ENCODE measurements at places on chromosomes 12 and 14.
A peak's percentile ranks its signal among the peaks of the same experiment; 100 is the strongest.

- no peak for DNase-seq
Observed at GRCh38 chr12:100403446-100403845, 46.6 kb downstream of the SLC17A8 start.

GRCh38 chr12:128476266-128476665 lies 209.3 kb downstream of the TMEM132C start:
- DNase-seq = no peak

GRCh38 chr12:42704810-42705401 lies 115.4 kb upstream of the PRICKLE1 start:
- DNase-seq = no peak

GRCh38 chr12:130747867-130748740 lies 32.0 kb upstream of the RIMBP2 start:
- DNase-seq = peak; percentile 81

DNA sequence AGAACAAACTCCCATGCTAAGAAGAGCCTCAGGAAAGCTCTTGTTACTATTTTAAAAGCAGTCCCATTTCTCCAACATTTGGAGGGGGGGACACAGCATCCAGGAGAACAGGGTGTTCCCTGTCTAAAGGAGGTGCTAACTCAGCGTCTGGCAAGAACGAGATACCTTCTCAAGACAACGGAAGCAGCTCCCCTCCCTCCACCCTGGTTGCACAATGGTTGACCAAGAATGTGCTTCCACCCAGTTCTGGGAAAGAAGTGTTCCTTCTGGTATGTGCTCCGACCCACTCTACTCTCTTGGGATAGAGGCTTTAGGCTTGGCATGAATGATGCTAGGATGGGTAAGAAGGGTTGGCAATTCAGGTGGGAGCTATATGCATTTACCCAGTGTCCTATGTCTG lies 1.5 kb upstream of the KRT6A start:
- DNase-seq = no peak

DNA sequence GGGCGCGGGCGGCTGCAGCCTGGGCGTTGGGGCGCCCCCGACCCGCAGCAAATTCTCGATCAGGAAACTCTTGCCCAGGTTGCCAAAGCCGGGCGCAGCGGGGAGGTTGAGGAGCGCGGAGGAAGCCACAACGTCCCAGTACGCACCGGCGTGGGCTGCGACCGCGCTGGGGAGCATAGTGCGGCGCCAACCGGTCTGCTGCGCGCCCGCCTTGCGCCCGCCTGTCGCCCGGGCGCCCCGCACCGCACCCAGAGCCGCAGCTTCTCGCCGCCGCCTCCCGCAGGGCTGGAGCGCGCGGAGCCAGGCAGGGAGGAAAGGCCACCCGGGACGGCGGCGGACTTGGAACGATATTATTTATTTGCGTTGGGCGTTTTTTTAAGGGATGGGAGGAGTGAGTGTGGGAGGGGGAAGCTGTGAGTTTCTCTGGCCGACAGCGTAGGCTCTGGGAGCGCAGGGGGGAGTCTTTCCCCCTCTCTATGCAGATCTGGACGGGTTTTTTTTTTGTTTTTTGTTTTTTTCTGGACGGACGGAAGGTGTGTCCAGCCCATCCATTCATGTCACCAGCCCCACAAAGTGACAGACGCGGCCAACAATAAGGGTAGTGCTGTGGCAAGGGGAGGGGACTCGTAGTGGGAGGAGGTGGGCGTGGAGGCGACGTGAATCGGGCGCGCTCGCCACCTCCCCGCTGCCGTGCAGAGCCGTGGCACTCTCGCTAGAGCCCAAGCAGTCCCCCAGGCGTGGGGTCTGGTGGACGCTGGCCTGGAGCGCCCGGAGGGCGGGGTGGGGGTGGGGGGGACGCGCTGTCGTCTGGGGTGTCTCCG lies at the start of gene DBX2:
DBX2 (minus strand) TSS at position 349 of the 821 bp plus-strand sequence; CDS start at position 177, 172 bp downstream.
- no peak for DNase-seq

DNA sequence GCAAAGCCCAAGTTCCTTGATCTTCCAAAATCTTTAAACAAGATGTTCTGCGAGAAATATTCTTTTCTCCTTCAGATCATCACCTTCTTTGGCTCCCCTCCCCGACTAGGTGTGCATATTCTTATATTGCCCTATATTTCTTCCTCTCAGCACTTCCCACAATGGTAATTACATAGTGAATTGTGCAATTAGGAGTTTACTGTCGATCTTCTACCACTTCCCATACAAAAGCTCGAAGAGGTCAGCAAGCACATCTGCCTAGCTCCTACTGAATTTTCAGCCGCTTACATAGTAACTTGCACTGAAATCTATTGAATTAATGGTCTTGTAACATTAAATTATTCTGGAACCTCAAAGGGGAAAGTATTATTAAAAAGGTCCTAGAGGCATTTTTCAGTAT lies 16.7 kb downstream of the OSBPL8 start:
- DNase-seq = no peak

DNA sequence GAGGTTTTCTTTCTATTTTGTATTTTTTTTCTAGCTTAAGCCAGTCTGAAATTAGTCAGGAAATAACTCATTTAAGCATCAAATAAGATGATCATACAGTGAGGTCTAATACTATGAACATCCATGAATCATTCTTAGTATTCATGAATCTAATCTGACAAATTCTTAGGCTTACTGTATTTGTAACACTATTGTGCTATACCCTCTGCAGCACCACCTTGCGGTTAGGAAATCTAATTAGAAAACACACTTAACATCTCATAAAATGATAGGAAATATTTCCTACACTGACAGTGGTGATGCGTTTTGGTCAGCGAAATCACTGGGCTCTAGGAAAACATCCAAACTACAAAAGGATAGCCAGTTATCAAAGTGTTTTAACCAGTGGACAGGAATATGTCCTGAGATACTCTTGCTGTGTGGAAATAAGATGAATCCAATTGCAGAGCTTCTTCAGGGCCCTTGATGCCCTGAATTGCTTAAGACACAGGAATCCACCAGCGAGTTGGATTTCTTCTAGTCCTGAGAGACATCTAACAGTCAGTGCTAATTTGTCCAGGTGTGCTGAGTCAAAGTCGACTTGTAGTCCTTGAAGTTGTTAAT lies 109.3 kb upstream of the MYF6 start:
- DNase-seq = no peak

DNA sequence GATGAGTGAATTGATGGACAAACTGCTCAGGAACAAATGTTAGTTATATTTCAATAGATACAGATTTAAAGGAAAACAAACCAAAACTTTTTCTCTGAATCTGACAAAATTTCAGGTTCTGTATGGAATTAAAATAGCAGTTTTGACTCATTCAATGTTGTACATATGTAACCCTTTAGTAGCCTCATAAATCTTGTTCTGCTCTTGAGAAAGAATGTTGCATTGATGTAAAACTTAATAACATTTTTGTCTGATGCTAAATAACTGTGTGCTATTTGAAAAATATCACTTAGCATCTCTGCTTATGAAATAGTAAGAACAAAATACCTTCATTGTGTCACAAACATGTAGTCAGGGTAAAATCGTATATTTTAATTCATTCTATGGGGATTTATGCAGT lies 168.9 kb upstream of the NOVA1 start:
- no peak for DNase-seq

DNA sequence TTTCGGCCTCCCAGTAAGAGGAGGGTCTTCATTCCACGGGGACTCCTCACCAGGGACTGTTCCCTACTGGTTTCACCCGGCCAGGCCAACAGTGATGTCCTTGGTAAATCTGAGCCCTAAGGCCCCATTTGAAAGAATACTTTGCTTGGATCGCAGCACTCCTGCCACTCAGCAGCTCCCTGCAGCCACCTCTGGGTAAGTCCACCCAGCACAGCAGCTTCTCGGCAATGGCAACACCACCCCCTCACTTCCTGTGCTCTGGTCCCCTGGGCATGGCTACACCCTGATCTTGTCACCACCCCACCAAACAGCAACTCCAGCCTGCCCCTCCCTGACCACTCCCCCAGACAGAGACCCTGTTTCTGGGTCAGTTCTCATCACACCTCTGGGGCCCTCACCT lies 100.3 kb downstream of the SETD3 start:
- no peak for DNase-seq

DNA sequence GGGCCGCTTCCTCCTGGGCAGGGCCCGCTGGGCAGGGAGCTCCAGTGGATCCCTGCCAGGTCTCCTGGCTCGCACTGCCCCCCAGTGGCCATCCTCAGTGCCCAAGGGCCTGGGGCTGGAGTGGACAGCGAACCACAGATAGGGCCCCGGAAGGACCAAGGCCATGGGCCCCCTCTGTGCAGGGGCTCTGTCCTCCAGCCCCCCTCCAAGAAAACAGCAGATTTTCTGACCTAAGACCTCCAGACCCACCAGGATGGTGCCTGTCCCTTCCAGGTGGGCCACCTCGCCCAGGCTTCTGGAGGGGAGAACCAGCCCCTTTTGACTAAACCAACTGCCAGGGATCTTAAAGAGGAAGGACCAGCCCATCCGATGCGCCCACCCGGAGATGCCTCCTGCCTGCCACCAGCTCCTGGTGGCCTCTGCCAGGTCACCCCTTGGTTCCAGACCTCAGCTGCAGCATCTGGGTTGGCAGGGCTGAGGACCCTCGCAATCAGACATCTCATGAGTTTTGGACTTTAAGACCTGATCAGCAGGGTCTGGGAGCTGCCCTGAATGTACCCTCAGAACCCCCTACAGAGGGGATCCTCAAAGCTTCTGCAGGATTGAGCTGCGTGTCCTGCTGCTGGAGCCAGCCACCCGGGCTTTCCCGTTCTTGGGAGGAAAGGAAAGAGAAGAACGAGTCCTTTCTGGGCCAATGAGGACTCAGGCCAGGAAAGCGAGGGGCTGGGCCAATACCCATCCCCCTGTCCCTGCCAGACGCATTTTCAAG lies 325.8 kb upstream of the DIO3 start:
- peak; percentile 58 for DNase-seq

GRCh38 chr12:89691659-89692058 lies 17.0 kb downstream of the ATP2B1 start:
- no peak for DNase-seq

- no peak for DNase-seq
Observed at GRCh38 chr12:122669397-122670070, 33.6 kb downstream of the HCAR2 start.

DNA sequence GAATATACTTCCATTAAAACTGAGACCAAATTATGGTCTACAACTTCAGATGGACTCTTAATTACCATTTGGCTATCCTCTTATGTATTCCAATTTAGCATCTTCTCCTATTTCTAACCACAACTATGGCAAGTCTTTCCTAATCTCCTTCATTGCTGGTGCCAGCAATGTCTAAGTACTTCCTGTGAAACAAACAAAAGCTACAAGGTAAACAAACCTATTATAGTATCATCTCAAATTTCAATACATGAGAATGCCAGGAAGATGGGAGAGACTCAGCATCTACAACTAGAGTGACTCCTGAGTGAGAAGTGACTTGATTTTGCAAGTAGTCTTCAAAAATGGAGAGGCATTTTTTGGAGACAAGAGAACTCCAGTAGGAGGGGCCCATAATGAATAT lies 202.9 kb upstream of the ATXN7L3B start:
- DNase-seq = no peak

- no peak for DNase-seq
Observed at GRCh38 chr12:97476255-97476654, 13.7 kb downstream of the RMST start.

GRCh38 chr14:41385797-41386196 lies 220.9 kb upstream of the LRFN5 start:
- no peak for DNase-seq

DNA sequence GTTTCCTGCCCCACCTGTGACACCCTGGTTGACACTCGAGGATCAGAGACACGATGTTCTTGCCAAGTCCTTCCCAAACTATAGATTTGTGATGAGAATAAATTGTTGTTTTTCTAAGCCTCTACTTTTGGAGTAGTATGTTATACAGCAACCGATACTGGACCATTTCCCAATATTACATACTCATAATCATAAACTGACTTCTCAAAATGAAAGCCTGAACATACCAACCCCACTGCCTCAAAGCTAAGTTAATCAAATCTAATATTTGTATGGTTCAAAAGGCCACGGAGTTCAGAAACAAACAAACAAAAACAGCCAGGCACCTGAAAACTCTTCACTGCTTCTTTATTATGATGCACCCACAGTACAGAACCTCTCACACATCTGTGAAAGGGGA lies 52.3 kb upstream of the GPHB5 start:
- no peak for DNase-seq

DNA sequence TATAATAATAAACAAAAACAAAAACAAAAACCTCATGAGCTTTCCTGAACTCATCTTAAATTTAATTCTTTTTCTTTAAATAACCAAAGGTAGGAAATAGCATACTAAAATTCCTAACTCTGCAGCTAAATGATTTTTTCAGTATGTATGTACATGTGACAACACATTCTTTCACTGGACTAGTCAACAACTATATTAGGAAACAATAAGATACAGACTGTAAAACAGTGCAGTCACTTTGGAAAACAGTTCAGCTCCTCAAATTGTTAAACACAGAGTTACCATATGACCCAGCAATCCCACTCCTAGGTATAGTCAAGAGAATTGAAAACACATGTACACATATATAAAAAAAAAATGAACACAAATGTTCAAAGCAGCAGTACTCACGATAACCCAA lies 64.7 kb downstream of the SPPL3 start:
- DNase-seq = no peak

- DNase-seq = no peak
Observed at GRCh38 chr12:16568873-16569272, 37.1 kb downstream of the LMO3 start.

GRCh38 chr14:83071888-83072501 lies 1538.3 kb upstream of the SEL1L start:
- DNase-seq = no peak

DNA sequence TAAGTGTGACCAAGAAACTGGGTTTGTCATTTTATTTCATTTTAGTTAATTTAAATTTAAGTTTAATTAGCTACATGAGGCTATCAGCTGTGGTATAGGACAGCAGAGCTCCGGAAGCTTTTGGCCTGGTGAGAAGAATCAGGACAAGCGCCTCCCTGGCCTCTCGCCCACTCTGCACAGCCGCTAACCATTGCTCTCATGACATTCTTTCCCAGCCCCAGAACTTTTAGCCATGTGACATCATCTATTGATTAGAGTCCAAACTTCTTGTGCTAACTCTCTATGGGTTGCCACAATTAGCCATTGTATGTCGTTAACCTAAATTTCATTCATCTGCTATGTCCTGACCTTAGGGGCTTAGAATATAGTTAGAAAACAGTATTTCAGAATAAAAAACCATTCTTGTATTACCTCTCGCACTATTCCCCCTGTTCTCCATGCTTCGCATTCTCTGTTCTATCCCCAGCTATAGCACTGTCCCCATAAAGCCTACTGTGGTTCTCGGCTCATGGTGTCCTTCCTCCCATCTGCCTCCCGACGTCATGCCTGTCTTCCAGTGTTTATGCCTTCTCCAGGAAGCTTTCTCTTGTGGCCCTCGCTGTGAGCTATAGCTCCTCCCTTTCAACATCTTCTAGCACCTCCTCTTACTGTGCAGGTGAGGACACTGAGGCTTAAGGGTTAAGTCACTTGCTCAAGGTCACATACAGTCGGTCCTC lies 23.5 kb downstream of the SSH1 start:
- no peak for DNase-seq

- no peak for DNase-seq
Observed at GRCh38 chr12:92186038-92186470, 40.4 kb upstream of the BTG1 start.

GRCh38 chr14:67584978-67585377 lies 15.1 kb downstream of the PIGH start:
- DNase-seq = no peak

GRCh38 chr14:101408077-101408831 lies 153.0 kb upstream of the DIO3 start:
- DNase-seq = no peak

GRCh38 chr14:20802341-20803084 lies at the start of gene RNASE1:
Gene RNASE1, minus strand, starts transcription at chr14:20802844. Its CDS starts 776 bp downstream, at chr14:20802068.
- no peak for DNase-seq

- DNase-seq = no peak
Observed at GRCh38 chr14:32104803-32105202, 27.7 kb downstream of the ARHGAP5 start.

Data from activated T-cell treated with anti-CD3 and anti-CD28 coated beads, Interleukin-2, amount 50 U/mL, for 72 hours (primary cell).